ENCODE measurements at places on chromosomes 5 and 9.

DNA sequence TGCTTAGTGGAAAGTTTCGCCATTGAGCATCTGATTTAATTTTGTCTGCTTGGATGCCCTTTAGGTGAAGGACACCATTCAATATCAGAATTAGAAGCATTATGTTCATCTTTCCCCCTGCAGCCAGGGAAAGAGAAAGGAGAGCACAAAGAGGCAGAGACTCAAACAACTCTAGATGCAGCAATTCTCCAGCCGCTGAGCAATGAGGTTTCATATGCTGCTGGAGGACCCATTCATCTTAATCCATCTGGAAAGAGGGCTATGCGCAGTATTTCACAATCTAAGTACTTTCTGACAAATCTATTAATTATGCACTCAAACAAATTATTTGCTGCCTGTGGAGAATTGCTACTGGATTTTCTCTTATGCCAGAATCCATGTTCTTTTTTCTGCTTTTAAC, 527.0 kb upstream of the TUSC1 start:
- no peak for DNase-seq

GRCh38 chr5:142481410-142481809, 156.6 kb upstream of the SPRY4 start:
- no peak for DNase-seq

DNA sequence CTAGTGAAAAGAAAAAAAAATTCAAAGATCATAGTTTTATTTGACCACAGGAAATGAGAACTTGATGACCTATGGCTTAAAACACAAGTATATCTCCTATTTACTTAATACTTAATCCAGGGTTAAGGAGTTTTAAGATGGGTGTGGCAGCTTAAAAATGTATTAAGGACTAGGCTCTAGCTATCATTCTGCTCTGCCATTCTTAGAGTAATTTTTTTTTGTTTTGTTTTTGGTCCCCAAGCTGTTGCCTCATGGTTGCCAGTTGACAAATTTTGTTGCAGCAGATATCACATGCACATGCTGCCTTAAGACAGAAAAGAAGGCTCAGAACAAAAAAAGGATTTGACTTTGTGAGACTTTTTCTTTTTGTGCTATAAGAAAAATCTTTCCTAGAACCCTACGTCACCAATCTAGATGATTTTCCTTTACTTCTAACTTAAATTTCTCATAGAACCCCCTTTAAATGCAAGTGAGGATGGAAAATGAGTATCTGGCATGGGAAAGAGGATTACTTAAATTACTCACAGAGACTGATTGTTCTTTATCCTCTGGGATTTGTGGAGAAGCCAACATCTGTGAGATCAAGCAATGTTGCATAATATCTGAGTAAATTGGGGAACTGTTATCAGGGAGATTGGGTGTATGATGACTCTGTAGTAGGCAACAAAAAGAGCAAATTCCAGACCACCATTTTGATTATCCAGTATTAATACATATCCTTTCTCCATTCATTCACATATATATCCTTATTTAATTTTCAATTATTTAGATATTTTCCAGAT, 364.7 kb upstream of the CD180 start:
- no peak for DNase-seq

GRCh38 chr5:53928641-53929040, 368.2 kb downstream of the NDUFS4 start:
- DNase-seq: no peak

DNA sequence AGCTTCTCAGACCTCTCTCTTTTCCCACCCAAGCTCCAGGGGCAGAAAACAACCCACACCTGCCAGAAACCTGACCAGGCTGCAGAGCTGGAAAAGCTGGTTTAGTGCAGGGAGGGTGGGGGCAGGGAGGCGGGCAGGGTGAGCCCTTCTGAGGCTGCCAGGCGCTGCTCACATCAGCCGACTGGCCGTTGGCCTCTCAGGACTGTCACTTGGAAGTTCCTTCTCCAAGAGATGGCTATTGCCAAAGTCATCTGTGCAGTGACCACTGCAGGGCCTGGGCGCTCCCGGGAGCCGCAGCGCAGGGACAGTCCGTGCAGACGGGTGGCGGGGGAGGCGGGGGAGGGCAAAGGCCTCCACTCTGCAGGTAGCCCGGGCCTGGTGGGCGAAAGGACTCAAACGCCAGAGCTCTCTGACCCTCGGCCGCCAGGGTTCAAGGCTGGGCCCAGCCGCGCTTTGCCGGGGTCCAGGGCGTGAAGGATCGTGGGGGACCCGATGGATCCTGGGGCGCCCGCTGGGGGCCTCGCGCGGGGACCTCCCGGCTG, 205.0 kb upstream of the IER5L start:
- DNase-seq: no peak

- DNase-seq: no peak
Observed at GRCh38 chr9:114900942-114901802, 29.2 kb downstream of the TNFSF8 start.

DNA sequence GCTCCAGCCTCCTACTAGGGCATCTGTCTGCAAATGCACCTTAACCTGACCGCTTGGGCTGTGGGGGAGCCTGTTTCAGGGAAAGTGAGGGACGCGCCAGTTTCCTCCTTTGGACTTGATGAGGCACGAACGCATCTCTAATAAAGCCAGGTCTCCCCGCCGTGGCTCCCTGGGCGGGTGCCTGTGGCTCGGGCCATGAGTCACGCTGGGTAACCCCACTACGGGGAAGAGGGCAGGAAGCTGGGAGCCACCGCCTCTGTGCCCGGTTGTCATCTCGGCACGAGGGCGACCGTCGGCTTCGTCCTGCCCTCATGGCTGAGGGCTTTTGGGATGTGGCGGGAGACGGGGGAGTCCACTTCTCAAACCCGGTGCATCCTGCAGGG, 12.1 kb downstream of the NOTCH1 start:
- no peak for DNase-seq

- DNase-seq: no peak
Observed at GRCh38 chr9:33223696-33224095, 16.3 kb upstream of the SPINK4 start.

- peak; percentile 2 for DNase-seq
Observed at GRCh38 chr5:135005076-135005475, 29.0 kb downstream of the PITX1 start.

- DNase-seq: peak; percentile 16
Observed at GRCh38 chr9:36632892-36633291, 60.2 kb downstream of the MELK start.

GRCh38 chr5:164487939-164488338, 982.5 kb downstream of the MAT2B start:
- no peak for DNase-seq

- DNase-seq: no peak
Observed at GRCh38 chr5:142326480-142326938, 1.7 kb upstream of the SPRY4 start.

GRCh38 chr5:149221326-149221725, 50.3 kb upstream of the AFAP1L1 start:
- no peak for DNase-seq

- no peak for DNase-seq
Observed at GRCh38 chr5:142486020-142486419, 161.2 kb upstream of the SPRY4 start.

- DNase-seq: peak; percentile 85
Observed at GRCh38 chr9:129610473-129611306, 10.2 kb downstream of the C9orf50 start.

DNA sequence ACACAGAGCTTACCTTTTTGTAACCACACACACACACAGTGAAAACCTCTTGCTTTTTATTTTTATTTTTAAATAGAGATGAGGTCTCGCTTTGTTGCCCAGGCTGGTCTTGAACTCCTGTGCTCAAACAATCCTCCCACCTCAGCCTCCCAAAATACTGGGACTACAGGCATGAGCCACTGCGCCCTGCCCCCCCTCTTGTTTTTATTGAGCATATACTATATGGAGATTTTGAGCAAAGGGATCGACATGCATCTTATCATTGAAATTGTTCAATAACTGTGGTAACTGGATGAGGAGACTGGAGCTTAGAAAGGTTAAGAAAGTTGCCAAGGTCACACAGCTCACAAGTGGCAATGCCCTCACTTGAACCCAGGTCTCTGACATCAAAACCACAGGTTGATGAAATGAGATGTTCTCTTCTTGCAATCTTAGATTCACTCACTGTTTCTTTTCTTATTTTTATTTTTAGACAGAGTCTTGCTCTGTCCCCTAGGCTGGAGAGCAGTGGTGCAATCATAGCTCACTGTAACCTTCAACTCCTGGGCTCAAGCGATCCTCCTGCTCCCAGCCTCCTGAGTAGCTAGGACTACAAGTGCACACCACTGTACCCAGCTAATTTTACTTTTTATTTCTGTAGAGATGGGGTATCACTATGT, 26.8 kb upstream of the STXBP1 start:
- no peak for DNase-seq

- no peak for DNase-seq
Observed at GRCh38 chr9:133897675-133898074, 94.4 kb downstream of the VAV2 start.

DNA sequence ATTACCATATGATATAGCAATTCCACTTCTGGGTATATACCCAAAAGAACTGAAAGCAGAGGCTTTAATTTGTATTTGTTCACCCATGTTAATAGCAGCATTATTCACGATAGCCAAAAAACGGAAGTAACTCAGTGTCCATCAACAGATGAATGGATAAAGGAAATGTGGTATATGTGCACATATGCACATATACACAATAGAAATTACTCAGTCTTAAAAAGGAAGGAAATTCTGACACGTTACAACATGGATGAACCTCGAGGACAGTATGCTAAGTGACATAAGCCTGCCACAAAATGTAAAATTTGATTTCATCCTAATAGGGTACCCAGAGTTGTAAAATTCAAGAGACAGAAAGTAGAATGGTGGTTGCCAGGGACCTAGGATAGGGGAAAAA, 54.9 kb downstream of the NUP155 start:
- no peak for DNase-seq

GRCh38 chr5:115985802-115986757, 23.8 kb downstream of the LVRN start:
- no peak for DNase-seq

DNA sequence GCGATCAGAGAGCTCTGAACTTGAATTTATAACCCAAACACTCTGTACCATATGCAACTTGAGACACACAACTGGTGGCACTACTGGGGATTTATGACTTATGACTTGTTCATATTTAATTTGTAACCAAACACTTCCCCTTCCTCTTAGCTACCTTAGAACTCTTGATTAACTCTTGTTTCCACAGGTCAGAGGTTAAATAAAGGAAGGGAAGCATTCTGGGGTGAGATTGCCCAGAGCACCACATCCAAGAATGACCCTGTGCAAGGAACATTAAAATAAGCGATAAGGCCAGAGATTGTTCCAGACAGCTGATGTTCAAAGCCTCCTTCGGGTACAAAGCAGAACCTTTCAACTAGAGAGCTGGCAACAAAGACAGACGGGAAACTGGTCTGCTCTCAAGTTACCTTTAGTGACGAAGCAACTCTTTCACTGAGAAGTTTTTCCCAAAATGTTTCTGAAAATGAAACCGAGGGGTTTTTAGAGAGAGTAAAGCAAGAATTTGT, 242.6 kb downstream of the DENND1A start:
- peak; percentile 20 for DNase-seq

DNA sequence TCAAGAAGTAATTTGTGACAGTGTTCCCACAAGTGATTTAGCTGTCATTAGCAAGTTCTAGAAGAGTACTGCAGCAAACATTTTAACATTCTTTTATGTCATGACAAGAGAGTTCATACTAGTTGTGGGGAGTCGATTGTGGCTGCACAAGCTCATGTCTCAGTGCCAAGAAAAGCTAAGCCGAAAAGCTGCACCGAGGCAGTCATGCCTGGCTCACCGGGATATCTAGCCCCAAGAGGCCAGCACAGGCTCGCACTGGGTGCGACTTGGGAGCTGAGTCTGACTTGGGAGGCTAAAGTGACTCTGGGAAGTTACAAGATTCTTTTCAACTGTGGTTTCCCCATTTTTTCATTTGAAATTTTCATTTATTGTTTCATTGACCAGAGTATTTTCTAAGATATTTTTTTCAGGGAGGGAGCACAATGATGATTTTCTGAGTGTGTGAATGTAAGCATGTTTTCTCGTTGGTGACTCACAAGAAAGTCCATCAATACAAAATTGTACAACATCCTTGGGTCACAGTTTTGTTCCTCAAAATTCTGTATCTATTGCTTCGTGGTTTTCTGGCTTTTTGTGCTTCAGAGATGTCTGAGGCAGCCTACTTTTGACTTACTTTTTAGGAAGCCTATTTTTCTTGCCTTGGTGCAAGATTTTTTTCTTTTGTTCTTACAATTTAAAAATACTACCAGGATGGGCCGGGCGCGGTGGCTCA, 18.7 kb downstream of the CAST start:
- DNase-seq: no peak

- DNase-seq: no peak
Observed at GRCh38 chr9:104787306-104788015, 23.5 kb downstream of the NIPSNAP3B start.

DNA sequence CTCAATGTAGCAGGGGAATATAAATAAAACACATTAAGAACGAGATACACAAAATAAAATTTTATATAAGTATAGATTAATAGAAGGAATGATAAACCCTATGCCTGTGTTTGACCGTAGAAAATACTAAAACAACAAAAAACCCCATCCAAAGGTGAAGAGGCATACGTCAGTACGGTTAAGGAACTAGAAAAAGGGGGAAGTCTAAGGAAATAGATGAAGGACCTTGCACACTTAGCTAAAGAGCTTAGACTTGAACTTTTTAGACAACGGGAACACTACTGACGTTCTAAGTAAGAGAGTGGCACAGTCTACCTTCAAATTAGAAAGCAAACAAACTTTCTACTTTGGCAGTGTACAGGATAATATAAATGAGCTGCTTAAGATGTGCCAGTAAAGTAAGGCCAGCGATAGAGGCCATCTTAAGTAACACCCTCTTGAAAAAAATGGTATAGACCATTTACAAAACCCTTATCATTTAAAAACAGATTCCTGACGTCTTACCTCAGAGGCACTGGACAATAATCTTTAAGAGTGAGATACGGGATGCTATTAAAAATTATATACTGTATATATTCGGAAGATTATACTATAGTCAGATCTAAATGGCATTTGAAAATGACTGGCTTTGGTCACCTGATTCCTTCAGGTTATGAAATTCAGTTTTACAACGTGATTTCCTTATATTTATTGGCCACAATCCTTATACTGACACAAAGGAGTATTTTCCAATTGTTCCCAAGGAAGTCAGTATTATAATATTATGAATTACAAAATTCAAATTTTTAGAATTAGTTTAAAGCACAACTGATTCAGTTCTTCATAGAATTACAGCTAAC, 8.5 kb downstream of the PANK3 start:
- DNase-seq: no peak

- no peak for DNase-seq
Observed at GRCh38 chr5:93532370-93532769, 48.6 kb downstream of the NR2F1-AS1 start.

- no peak for DNase-seq
Observed at GRCh38 chr9:93574091-93574899, 2.1 kb upstream of the PHF2 start.

GRCh38 chr9:27125030-27125429, 16.0 kb downstream of the TEK start:
- no peak for DNase-seq

GRCh38 chr5:174843263-174844250, 119.2 kb downstream of the MSX2 start:
- DNase-seq: no peak

GRCh38 chr5:40991168-40991980, 79.8 kb downstream of the MROH2B start:
- DNase-seq: no peak

All from HEK293T (cell line).